Effector memory CD8-positive, alpha-beta T cell (primary cell): ENCODE measurements at places on chromosomes 2 and 18.

- peaks cover 10% of the 10 kb centered on the region for H3K36me3 ChIP-seq
- DNase-seq, result no peak
- peaks cover 10% of the 10 kb centered on the region for H3K4me1 ChIP-seq
- no peaks in the 10 kb centered on the region for H3K27me3 ChIP-seq
Observed at GRCh38 chr2:174217869-174218268, 30.5 kb downstream of the OLA1 start.

- H3K36me3 ChIP-seq, result peaks cover 32% of the 10 kb centered on the region
- no peaks in the 10 kb centered on the region for H3K27me3 ChIP-seq
- H3K27ac ChIP-seq, result peak overlapping the region; percentile 94
- peak overlapping the region; percentile 82 for H3K4me3 ChIP-seq
- peaks cover 68% of the 10 kb centered on the region for H3K4me1 ChIP-seq
Observed at GRCh38 chr2:98769784-98770183, 38.9 kb upstream of the MGAT4A start.

DNA sequence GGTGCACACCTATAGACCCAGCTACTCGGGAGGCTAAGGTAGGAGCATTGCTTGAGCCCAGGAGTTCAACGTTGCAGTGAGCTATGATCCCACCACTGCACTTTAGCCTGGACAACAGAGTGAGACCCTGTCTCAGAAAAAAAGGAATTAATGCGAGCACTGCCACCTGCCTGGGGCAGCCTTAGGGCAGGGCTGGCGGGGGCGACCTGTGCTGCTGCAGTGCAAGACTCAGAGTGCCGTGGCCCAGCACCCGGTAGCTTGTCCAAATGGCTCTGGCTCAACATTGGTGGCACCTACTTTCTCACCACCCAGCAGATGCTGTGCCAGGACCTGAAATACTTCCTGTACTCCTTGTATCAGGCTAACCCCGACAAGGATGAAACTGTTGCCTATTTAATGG lies 30.2 kb downstream of the STK25 start:
- H3K36me3 ChIP-seq, result peaks cover 4% of the 10 kb centered on the region
- DNase-seq, result no peak
- H3K4me3 ChIP-seq, result no peak overlapping the region

GRCh38 chr2:33013684-33014110 lies 66.9 kb downstream of the LTBP1 start:
- no peaks in the 10 kb centered on the region for H3K4me1 ChIP-seq
- DNase-seq, result no peak
- peaks cover 21% of the 10 kb centered on the region for H3K27me3 ChIP-seq
- no peaks in the 10 kb centered on the region for H3K36me3 ChIP-seq

DNA sequence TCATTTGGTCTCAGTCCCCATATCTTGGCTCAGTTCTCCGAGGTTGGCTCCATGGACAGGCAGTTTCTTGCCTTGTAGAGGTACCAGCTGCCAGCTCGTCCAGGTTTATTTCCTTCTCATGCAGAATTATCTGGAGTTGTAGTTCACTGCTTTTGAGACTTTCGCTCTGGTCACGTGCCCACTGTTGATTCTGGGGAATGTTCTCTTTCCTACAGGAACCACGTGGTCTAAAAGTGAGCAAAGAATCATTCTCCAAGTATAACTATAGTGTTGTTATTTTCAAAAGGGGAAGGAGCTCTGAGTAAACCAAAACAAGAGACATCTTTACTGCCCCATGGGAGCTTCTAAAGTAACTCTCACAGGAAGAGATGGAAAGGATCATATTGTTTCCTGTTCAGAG lies 41.2 kb upstream of the RAB27B start:
- no peaks in the 10 kb centered on the region for H3K4me1 ChIP-seq
- no peaks in the 10 kb centered on the region for H3K27me3 ChIP-seq
- H3K4me3 ChIP-seq, result no peak overlapping the region
- DNase-seq, result no peak

GRCh38 chr2:232793271-232793670 lies 16.9 kb upstream of the KCNJ13 start:
- no peak overlapping the region for H3K4me3 ChIP-seq
- no peak for DNase-seq
- no peak overlapping the region for H3K27ac ChIP-seq
- no peaks in the 10 kb centered on the region for H3K27me3 ChIP-seq
- no peaks in the 10 kb centered on the region for H3K4me1 ChIP-seq
- peaks cover 37% of the 10 kb centered on the region for H3K36me3 ChIP-seq

DNA sequence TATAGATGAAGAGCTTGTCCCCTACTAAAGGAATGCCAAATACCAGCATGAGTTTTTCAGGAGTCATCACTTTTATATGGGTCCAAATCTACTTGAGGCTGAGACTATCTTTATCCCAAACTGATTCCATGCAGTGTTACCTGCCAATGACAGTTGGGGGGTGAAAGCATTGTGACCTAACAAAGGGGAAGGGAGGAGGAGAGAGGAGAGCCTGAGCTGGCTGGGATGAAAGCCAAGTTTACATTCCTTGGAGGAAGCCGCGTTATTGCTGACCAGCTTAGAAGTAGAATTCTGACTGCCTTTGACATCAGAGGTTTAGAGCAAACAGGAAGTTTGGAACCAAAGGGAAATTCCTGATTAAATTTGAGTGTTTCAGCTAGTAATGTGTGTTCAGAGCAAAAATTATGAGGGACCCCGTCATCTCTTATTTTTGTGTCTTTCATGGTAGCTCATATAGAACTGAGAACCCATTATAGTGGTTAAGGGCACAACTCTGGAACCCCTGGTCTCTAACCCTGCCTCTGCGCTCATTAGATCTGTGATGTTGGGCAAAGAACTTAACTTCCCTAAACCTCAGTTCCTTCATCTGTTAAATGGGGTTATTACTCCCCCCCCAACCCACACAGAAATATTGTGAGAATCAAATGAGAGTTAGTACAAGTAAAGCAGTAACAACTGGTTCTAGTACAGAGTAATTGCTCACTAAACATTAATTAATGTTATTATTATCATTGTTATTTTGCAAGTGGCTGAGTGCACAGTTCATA lies 199.3 kb upstream of the EPAS1 start:
- no peak overlapping the region for H3K27ac ChIP-seq
- H3K27me3 ChIP-seq, result no peaks in the 10 kb centered on the region
- no peak overlapping the region for H3K4me3 ChIP-seq
- H3K4me1 ChIP-seq, result peaks cover 5% of the 10 kb centered on the region
- no peak for DNase-seq
- no peaks in the 10 kb centered on the region for H3K36me3 ChIP-seq

- peak overlapping the region; percentile 94 for H3K27ac ChIP-seq
- H3K36me3 ChIP-seq, result peaks cover 45% of the 10 kb centered on the region
- no peak for DNase-seq
- H3K4me3 ChIP-seq, result peak overlapping the region; percentile 76
- no peaks in the 10 kb centered on the region for H3K27me3 ChIP-seq
Observed at GRCh38 chr2:43131890-43132682, 94.3 kb downstream of the ZFP36L2 start.

DNA sequence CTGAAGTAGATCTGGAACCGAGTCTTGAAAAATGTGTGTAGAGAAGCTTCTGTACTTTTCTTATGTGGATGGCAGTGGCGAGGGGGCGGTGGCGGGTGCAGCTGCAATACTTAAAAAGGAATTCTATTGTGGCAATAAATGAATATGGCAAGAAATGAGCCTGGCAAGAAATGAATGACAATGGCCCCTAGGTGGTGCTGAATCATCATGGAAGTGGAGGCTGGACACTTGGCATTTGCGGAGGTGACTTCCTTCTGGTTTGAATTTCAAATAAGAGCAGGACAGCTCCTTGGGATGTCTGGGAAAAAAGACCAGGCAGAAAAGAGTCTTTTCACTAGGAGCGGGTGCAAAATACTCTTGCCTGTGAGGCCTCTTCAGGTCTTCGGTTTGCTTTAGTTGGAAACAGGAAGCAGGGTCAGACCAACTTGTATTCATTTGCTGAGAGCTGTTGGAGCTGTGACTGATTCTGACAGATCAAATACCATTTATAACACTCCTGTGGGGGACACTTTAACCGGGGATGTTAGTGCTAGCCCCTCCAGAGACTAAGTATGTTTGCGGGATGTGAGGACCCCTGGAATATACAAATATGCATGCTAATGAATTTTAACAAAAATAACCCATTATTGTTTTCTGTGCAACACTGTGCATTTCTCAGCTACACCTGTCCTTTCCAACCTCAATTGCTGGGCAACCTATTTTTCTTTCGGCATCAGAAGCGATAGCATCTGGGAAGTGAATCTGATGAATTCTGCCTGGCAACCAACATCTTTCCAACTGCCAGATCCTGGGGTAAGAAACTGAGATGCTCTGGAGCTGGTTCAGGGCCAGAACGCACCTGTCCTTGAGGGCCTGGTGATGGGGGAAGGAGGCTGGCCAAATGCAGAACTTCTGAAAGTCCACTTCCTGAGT lies 35.4 kb downstream of the FASTKD2 start:
- H3K4me1 ChIP-seq, result peaks cover 7% of the 10 kb centered on the region
- no peaks in the 10 kb centered on the region for H3K36me3 ChIP-seq
- peak; percentile 12 for DNase-seq
- H3K4me3 ChIP-seq, result no peak overlapping the region
